ENCODE measurements at places on chromosomes 4 and X.

DNA sequence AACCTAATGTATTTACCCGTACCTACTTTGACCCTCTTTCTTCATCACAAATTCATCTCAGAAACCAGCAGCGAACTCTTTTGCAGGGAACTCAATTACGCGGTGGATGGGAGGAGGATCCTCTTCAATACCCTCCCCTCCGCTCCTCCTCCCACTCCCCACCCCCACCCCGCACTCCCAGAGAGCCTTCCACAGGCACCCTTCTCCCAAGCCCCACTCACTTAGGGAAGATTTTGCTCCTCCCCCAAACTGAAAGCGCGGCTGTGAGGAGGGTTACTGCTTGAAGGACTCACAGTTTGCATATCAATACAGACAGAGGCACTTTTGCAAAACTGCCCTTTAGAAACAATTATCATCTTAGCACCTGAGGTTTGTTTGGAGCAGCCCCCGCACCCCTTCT is 960 bp upstream of the IL1RAPL1 start:
- peak overlapping the region; percentile 56 for H3K4me3 ChIP-seq
- DNase-seq, result no peak
- H3K27me3 ChIP-seq, result no peaks in the 10 kb centered on the region
- peaks cover 7% of the 10 kb centered on the region for H3K4me1 ChIP-seq

DNA sequence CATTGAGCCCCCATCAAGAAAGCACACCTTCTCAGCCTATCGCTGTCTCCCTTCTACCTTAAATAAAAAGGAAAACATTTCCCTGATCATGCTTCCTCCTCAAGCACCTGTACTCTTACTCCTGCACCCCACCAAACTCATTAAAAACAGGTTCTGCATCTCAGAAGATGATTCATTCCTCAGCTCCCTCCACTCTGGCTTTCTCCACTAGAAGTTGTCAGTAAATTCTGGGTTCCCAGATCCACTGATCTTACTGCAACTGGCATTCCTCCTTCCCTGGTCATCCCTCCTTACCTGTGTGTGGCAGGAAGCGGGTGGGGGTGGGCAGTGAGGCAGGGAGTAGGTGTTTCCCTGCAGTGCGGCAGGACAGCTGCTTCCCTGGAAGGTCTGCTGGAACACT is 108.8 kb downstream of the GPR143 start:
- no peaks in the 10 kb centered on the region for H3K4me1 ChIP-seq
- H3K27ac ChIP-seq, result no peak overlapping the region
- DNase-seq, result no peak
- H3K36me3 ChIP-seq, result no peaks in the 10 kb centered on the region
- no peak overlapping the region for H3K4me3 ChIP-seq

GRCh38 chr4:10773656-10774055 is 89.1 kb upstream of the CLNK start:
- H3K4me1 ChIP-seq, result no peaks in the 10 kb centered on the region
- no peak for DNase-seq

- H3K4me3 ChIP-seq, result no peak overlapping the region
Observed at GRCh38 chrX:103362474-103362873, 6.2 kb downstream of the TCEAL9 start.

DNA sequence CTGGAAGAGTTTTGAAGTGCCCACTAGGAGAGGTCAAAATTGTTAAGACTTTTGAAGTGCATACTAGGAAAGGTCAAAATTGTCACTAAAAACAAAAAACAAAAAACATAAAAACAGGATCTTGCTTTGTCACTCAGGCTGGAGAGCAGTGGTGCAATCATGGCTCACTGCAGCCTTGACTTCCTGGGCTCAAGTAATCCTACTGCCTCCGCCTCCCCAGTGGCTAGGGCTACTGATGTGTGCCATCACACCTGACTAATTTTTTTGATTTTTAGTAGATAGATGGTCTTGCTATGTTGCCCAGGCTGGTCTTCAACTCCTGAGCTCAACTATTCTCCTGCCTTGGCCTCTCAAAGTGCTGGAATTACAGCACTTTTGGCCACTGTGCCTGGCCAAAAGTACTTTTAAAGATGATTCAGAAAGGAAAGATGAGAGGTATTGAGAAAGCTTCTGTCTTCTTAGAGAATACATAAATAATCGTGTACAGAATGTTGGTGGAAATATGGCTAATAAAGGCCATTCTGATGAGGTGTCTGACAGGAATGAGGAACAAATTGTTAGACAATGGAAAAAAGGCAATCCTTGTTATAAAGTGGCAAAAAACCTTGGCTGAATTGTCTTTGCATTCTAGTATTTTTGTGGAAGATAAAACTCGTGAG is 43.3 kb upstream of the STX18 start:
- H3K36me3 ChIP-seq, result no peaks in the 10 kb centered on the region
- no peaks in the 10 kb centered on the region for H3K4me1 ChIP-seq
- H3K27me3 ChIP-seq, result no peaks in the 10 kb centered on the region

DNA sequence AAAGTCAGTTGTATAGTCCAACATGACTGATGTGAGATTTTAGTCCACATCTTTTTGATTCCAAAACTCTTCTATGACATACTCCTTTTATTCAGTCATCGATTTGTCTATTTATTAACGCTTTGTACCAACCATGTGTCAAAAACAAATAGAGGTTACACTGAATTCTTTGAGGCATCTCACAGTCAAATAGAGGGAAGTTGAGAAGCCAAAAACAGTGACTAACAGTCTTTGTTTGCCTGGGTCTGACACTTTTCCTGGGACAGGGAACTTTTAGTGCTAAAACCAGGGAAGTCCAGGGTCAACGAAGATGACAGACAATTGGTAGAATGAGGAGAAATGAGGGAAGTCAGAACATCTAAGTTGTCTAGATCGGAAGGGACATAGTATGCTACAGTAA is 169.9 kb upstream of the HS3ST1 start:
- no peak overlapping the region for H3K27ac ChIP-seq
- H3K4me1 ChIP-seq, result no peaks in the 10 kb centered on the region
- no peak overlapping the region for H3K4me3 ChIP-seq
- DNase-seq, result no peak
- no peaks in the 10 kb centered on the region for H3K27me3 ChIP-seq

DNA sequence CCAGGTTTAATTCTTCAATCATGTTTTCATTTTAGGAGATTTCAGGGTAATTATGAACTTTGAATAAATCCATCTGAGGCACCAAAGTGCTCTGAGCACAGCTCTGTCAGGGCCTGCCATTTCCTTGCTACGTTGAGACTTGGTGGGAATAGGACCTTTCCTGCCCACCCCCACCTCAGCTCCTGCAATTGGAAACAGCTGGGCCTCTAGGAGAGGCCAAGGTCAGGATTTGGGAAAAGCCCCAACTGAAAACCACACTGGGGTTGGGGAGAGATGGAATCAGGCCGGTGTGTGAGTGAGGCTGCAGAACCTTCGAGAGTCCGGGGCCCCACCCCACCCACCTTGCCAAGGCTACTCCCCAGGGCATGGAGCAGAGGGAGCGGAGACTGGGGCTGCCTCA is 212.7 kb upstream of the BCOR start:
- H3K4me1 ChIP-seq, result no peaks in the 10 kb centered on the region
- no peaks in the 10 kb centered on the region for H3K27me3 ChIP-seq
- H3K4me3 ChIP-seq, result no peak overlapping the region
- no peak overlapping the region for H3K27ac ChIP-seq
- H3K36me3 ChIP-seq, result no peaks in the 10 kb centered on the region

DNA sequence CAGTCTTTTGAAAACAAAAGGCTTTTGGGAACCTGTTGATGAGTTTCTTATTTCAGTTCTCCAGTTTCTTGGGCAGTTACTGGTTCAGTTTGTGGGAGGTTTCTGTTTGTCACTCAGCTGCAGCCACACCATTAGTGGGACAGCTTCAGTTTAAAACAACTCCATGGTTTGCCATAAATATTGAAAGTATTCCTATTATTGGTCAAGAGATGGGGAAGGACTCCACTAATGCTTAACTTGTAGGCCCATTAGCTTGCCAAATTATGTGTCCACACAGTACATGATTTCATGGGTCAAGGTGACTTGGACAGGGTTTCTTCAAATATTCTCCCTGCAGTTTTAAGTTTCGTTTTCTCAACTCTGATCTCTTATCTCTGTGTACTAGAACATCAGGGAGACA is 15.5 kb upstream of the ASIC5 start:
- no peaks in the 10 kb centered on the region for H3K4me1 ChIP-seq
- no peak overlapping the region for H3K27ac ChIP-seq
- H3K36me3 ChIP-seq, result no peaks in the 10 kb centered on the region
- no peaks in the 10 kb centered on the region for H3K27me3 ChIP-seq
- no peak for DNase-seq

GRCh38 chr4:139629436-139630125 is 36.0 kb upstream of the MGST2 start:
- H3K4me1 ChIP-seq, result no peaks in the 10 kb centered on the region
- no peak for DNase-seq

DNA sequence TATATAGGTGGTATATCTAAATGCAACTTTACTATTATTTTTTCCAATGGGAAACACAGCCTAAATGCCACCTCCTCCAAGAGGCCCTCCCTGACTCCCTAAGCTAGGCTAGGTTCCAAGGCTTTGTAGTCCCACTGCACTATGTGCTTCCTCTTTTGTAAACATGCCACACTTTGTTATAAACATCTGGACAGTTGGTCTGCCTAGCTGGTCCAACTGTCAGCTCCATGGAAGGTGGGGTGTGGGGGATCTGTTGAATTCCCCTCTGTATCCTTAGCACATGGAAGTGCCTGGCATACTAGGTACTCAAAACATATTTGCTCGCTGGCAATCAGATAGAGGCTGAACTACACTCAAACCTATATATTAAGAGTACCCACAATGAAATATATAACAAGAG is 63.4 kb downstream of the SLC9A7 start:
- H3K36me3 ChIP-seq, result no peaks in the 10 kb centered on the region
- no peak overlapping the region for H3K27ac ChIP-seq
- H3K27me3 ChIP-seq, result no peaks in the 10 kb centered on the region
- no peaks in the 10 kb centered on the region for H3K4me1 ChIP-seq
- no peak for DNase-seq
- no peak overlapping the region for H3K4me3 ChIP-seq

GRCh38 chr4:1459722-1460511 is 53.7 kb upstream of the NKX1-1 start:
- no peak overlapping the region for H3K27ac ChIP-seq
- no peak overlapping the region for H3K4me3 ChIP-seq

DNA sequence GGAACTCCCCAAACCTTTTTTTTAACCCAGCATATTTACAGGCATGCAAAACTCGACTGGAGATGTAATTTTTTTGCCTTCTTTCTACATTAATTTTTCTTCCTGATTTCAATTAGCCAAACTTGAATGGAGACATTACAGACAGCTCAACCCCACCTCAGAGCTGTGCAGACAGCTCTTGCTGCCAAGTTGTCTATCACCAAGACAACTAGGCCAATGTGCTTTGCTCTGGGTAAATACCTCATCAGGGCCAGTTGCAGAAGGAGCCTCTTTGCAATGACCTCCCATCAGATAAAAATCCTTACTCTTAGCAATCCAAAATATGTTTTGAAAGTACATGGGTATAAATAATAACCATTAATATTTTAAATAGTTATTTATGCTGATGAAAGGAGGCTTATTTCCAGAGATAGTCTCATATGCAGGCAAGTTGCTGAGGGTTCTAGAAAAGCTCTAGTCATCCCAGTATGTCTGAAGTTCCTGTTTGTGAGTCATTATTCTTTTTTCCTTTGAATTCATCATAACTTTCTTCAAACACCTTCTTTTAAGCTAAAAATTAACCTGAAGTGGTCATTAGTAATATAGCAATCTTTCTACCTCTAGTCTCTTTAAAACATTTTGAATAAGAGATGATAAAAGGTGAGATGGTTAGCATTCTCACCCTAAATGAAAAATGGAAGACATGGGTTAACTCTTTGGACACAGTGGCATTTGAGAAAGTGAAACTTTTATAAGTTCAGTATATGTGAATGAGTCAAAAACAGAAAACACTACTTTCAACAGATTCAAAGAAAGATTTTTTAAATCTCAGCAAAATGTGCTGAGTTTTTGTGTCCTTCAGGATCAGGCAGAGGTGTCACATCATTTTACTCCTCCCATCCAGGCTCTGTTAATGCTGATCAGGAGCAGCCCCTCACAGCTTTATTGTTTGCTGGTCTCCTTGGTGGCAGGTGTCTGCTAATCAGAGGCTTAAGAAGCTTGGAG is 475.5 kb upstream of the FGF16 start:
- no peaks in the 10 kb centered on the region for H3K4me1 ChIP-seq
- H3K27ac ChIP-seq, result no peak overlapping the region
- no peak for DNase-seq
- H3K27me3 ChIP-seq, result no peaks in the 10 kb centered on the region
- no peak overlapping the region for H3K4me3 ChIP-seq

GRCh38 chr4:2092669-2093053 is 33.5 kb downstream of the NAT8L start:
- no peaks in the 10 kb centered on the region for H3K4me1 ChIP-seq
- H3K27ac ChIP-seq, result no peak overlapping the region
- DNase-seq, result no peak
- no peaks in the 10 kb centered on the region for H3K36me3 ChIP-seq
- H3K27me3 ChIP-seq, result no peaks in the 10 kb centered on the region

- H3K36me3 ChIP-seq, result no peaks in the 10 kb centered on the region
- no peaks in the 10 kb centered on the region for H3K4me1 ChIP-seq
- H3K27ac ChIP-seq, result no peak overlapping the region
- H3K27me3 ChIP-seq, result no peaks in the 10 kb centered on the region
- no peak overlapping the region for H3K4me3 ChIP-seq
Observed at GRCh38 chr4:28744066-28744465, 1883.4 kb downstream of the STIM2 start.

DNA sequence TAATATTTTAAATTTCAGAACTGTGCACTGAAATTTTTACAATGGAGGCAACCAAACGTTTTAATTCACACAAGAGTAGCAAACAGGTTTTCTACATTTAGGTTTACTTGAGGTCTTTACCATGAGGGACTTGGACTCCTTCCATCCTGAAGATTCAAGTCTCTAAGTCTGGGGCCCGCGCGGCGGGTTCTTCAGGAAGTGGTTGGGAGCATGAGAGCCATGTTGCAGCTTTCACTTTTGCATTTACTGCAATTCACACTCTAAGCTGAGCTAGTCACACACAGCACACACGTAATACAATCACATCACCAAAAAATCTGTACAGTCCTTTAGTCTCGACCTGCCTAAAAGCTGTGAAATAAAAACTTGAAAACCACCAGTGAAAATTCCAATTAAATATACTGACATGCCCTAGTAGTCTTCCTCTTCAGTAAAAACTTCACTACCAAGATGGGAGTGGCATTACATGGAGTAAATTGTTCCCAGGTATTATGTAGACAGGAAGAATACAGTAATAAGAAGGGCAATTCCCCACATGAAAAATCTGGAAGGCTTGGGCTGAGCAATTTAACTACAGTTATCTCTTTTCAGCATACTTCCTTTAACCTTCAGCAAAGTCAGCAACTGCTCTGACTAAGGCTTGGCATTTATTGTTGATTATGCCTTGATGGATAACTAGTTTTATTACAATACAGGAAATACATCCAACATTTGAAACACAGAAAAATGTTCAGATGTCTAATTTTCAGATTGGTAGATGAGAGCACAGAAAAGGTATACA is 571.1 kb upstream of the DIPK2B start:
- peak overlapping the region; percentile 75 for H3K27ac ChIP-seq
- H3K36me3 ChIP-seq, result no peaks in the 10 kb centered on the region
- H3K27me3 ChIP-seq, result no peaks in the 10 kb centered on the region
- no peak for DNase-seq
